ENCODE measurements at places on chromosomes 7 and 10.

GRCh38 chr10:73959484-73960243 lies 38.3 kb upstream of the VCL start:
- DNase-seq, result no peak

DNA sequence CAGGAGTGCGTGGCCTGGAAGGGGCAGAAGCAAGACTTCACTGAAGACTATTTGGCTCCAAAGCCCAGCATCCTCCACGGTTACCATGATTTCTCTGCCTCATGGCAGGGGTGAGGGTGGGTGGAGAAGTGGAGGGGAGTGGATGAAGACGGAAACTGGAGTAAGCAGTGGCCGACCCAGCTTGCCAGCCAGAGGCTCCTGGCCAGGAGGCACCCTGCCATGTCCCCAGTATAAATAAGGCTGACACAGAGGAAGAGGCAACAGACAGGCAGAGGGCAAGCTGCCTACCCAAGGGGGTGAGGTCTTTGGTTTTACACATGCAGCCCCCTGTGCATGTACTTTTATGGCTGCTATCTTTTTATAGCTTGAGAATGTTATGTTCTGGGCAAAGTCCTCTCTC lies 102.6 kb upstream of the TBX20 start:
- DNase-seq, result no peak

DNA sequence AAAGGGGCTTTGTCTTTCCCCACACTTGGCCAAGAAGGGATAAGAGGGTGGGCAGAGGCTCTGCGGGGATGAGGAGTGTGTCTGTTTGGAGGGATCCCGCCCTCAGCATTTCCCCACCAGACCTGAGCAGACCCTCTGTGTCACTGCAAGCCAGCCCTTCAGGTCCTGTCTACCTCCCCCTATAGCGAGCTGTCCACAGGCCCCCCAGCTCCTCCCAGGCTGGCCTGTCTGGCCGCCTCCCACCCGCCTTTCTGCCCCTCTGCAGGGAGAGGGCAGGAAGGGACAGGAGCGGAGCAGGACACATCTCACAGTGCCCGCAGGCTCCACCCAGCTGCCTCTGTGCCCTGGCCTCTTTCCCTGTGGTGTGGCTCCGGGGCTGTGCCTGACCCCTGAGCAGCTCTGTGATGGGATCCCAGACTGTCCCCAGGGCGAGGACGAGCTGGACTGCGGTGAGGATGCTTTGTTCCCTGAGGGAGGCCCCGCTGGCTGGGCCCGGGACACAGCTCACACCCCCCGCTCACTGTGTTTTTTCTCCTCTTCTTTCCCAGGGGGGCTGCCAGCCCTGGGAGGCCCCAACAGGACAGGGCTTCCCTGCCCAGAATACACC lies 17.5 kb upstream of the ZNF467 start:
- DNase-seq, result no peak

- DNase-seq, result no peak
These were observed 48.9 kb downstream of the CALD1 start for GRCh38 chr7:134828361-134828760.

Measured in stimulated activated CD4-positive, alpha-beta T cell treated with anti-CD3 and anti-CD28 coated beads, TNF-alpha, amount 100 ng/mL, for 1 hour (primary cell).